Right hindlimb (tissue), 1 donor: ENCODE measurements at places on chromosomes 5 and 9.

DNA sequence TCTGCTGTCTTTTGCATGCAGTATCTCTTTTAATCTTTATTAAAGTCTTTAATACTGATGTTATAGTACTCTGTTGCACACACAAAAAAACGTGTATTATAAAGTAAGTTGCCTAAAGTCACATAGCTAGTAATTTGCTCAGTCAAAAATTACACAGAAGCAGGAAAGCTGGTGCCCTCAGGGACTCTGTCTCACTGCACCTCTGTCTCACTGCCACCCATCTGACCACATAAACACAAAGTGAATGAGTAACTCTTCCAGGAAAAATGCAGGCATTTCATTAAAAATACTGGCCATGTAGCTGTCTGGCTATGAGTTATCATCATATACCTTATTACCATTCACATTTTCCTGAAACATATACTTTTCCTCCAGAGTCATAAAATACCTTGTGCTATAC, 591.7 kb downstream of the CSNK1G3 start:
- DNase-seq = no peak

GRCh38 chr9:134640506-134641172, 964 bp upstream of the COL5A1 start:
- no peak for DNase-seq

GRCh38 chr9:94082553-94082952, 1.7 kb upstream of the PTPDC1 start:
- DNase-seq = no peak

DNA sequence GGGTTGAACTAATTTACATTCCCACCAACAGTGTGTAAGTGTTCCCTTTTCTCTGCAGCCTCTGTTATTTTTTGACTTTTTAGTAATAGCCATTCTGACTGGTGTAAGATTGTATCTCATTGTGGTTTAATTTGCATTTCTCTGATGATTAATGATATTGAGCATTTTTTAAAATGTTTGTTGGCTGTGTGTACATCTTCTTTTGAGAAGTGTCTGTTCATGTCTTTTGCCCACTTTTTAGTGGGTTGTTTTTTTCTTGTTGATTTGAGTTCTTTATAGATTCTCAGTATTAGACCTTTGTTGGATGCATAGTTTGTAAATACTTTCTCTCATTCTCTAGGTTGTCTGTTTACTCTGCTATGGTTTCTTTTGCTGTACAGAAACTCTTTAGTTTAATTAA, 101.6 kb downstream of the NIPBL start:
- DNase-seq = no peak

- DNase-seq = no peak
Observed at GRCh38 chr5:132765311-132766019, 11.6 kb downstream of the SEPTIN8 start.

GRCh38 chr9:113520109-113520642, 56.6 kb downstream of the RGS3 start:
- no peak for DNase-seq

GRCh38 chr5:143593723-143594122, 190.2 kb upstream of the NR3C1 start:
- no peak for DNase-seq

- peak; percentile 30 for DNase-seq
Observed at GRCh38 chr5:132417010-132417439, 47.5 kb downstream of the SLC22A5 start.

DNA sequence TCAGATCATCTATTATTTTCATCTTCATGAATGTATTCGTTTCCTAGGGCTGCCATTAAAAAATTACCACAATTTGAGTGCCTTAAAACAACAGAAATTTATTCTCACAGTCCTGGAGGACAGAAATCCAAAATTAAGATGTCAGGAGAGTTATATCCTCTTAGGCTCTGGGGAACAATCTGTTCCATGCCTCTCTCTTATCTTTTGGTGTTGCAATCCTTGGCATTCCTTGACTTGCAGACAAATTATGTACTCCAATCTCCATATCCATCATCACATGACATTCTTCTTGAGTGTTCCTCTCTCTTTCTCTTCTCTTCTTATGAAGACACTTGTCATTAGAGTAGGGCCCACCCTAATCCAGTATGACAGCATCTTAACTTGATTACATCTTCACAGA, 339.4 kb downstream of the EFNA5 start:
- no peak for DNase-seq

DNA sequence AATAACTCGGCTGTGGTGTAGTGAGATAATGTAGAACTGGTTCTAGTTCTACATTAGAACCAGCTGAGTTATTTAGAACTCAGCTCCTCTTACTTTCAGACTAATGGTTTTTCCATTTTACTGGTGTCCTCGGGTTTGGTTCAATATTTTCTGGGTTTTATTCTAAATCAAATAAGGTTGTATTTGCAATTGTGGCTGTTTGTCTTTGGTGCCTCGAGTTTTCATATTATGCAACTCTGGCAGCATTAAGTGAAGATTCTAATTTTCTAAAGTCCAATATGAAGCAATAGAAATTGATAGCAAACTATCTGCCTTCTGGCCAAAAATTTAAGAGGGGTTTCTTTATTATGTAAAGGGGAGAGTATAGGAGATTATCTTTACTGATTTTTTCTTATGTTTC, 19.0 kb downstream of the C6 start:
- no peak for DNase-seq

DNA sequence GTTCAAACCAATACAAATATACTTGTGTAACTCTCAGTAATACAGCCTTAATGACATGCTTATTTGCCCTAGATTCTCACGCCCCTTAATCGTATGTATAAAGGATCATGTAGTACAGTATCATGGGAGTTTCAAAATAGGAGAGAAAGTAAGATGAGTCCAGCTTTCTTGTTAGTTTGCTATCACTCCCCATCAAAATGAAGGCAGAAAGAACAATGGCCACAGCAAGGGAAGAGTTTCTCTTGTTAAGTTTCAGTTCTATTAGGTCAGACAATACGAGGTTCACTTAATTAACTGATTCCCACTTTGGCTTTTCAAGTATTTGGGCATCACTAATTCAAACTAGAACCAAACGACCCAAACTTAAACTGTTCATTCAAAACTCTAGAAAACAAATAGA, 55.4 kb downstream of the CDC14B start:
- DNase-seq = no peak

DNA sequence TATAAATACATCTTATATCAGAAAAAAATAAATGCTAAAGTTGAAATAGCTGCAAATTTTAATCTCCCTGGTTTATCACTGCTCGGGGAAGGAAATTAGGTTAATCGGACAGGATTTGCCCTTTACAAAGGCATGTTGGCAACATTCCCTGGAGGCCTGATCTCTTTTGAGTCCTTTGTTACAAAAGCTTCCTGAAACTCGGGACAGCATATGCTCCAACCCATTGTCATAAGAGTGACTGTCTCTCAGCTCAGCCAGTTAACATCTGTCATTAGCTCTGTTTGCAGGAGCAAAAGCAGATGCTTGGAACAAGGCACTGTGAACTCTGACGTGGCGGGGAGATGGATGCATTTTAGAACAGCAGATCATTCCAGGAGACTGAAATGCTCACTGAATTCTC, 80.6 kb downstream of the MYO10 start:
- peak; percentile 68 for DNase-seq

DNA sequence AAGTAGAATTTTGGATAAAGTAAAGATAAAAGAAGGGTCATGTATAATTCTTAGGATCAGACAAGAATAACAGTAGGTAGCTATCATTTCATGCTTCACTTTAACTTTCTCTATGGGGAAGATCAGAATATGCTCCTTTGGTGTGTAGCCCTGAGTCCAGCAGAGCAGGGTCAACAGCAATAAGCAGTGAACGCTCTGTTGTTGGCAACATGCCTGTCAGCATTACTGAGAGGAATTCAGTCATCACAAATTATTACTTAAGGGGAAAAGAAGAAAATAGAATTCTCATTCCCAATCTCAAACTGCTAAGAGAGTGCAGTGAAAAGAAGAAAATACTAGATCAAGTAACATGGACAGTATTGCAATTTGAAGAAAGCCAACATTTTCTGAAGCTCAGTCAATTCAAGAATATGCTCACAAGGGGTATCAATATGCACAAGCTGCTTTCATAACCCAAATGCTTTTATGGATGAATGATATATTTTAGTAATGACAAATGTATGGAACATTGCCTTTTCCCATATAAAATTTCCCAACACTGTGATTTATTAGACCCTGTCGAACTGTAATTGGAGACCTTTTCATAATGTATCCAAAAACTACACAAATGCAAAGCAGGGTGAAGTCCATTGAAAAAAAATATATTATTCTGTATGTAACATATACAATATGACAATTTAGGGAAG, 1359.4 kb downstream of the EFNA5 start:
- DNase-seq = peak; percentile 39

DNA sequence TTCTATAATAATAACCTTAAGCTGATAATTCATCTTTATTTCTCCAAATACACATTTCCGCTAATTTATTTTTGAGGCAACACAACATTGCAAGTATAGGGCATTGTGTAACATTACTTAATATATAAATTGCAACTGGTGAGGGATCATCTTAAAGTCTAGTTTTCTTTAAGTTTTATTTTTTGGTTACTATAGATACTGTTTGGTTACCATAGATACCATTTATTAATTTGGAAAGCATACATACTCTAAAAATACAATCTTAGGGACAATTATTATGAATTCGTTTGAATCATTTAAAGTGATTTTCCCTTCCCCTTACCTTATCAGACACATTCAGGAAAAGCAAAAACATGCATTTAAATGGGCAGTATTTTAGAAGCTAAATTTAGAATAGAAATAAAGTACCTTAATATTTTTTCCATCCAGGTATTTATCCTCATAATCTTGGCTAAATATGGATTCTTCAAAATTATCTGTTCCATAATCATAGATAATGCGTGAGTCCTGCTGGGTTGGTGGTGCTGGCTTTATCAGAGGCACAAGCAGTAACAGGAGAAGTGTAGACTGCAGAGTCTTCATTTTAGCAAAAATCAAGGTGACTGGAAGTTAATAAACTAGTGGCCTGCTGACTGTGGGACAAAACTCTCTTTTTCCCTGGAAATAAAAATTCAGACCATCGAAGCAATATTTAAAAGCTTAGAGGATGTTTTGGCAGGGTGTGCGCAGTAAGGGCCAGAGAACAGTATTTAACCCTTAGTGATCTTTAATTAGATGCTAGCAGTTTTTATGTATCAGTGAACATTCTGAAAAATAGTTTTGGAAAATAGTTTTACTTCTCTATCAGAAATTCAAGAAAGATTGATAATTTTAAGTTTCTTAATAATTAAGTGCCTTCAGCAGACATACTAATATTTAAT, 1.3 kb downstream of the OGN start:
- peak; percentile 26 for DNase-seq

GRCh38 chr9:93827545-93828330, 127.4 kb downstream of the BARX1 start:
- peak; percentile 66 for DNase-seq

DNA sequence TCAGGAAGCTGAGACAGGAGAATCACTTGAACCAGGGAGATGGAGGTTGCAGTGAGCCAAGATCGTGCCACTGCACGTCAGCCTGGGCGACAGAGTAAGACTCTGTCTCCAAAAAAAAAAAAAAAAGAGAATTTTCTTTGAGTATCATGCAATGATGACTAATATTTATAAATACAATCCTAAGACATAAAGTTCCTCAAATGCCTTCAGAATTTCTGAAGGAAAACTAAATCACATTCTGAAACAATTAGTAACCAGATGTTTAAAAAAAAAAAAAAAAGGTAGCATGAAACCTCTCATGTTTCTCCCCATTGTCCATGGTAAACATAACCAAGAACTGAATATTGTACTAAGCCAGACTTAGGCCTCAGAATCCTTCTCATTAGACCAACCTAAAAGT, 23.1 kb downstream of the MLLT3 start:
- DNase-seq = no peak

DNA sequence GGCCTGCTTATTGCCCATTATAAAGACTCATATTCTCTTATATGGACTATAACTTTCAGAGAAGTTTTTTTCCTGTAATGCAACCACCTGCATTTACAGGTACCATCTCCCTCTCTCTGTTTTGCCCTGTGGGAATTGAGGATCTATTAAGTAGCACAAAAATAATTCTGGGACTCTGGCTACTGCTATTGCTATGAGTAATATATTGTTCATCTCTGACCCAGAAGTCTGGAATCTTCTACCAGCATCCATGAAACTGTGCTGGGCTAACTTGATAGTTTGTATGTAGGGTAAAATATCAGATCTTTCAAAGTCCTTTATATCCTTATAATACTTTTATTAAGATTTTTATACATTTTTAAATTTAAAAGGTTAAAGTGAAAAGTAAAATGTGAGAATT, 607.2 kb downstream of the EFNA5 start:
- no peak for DNase-seq

- no peak for DNase-seq
Observed at GRCh38 chr9:97529363-97530076, 28.1 kb downstream of the TMOD1 start.

DNA sequence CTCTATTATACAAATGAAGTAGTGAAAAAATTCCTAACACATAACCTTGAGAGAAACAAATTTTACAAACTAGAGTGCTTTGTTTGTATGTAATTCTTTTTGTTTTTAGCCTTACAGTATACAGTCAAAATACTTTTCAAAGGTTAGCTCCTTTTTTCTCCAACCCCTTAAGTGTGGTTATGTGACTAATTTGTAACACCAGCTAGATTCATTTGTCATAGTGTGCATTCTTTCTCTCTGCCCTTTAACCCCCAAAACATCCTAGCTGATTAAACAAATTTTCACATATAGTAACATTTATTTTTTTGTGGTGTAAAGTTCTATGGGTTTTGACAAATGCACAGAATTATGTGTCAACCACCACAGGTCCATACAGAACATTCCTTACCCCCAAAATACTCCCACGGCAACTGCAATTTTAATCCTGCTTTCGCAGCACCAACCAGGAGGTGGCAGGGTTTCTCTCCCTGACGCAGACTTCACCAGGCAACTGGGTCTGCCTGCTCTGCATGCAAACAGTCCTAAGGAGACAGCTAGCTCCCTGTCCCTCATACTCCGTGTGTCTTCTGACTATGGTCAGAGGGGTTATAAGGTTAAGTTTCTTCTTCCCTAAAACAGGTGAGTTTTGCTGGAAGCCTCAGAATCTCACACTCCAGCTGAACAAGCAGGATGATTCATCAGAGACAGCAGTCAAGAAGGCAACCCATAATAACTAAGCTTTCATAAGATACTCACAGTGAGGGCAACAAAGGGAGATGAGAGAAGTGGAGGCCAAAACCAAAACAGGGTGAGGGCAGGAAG, 44.5 kb upstream of the NR5A1 start:
- peak; percentile 45 for DNase-seq

DNA sequence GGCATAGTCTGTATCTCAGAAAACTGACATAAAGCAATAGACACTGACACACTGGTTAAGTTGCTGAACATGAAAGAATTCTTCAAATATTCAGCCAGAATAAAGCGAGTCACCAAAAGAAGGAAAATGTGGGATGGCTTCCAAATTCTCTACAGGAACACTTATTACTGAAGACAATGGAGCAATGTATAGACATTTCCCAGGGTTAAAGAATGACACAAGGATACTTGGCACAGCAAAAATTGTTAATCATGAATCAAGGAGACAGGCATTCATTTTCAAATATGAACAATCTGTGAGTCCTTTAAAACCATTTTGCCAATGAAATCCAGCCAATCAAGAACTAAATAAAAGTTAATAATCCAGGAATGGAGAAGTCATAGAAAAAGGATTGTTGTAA, 92.5 kb downstream of the MTX3 start:
- DNase-seq = no peak
